Right atrium auricular region (tissue), 2 donors: ENCODE measurements at places on chromosomes 5 and 9.

- DNase-seq: no peak
Observed at GRCh38 chr9:112384690-112385089, 4.8 kb downstream of the HSDL2 start.

- DNase-seq: no peak
Observed at GRCh38 chr9:137723783-137724445, 105.1 kb downstream of the EHMT1 start.

- DNase-seq: no peak
Observed at GRCh38 chr9:78666818-78667414, 370.0 kb downstream of the PSAT1 start.

GRCh38 chr9:94256007-94256406, 3.1 kb upstream of the ZNF169 start:
- no peak for DNase-seq

DNA sequence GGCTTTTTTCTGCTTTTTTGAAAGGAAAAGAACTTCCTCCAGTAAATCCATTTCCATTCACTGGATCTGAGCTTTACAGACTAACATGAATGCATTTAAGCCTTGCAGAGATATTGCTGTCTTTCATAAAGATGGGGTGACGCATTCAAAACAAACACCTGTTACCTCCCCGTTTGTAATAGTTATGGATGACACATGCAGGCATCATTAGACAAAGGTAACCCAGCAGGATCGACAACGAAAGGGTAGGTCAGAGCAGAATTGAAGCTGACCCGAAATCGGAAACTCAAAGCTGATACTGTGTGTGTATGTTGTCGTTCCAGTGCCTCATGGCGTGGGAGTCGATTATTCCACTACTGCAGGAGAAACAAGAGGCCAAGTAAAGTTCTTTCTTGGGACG, 22.2 kb downstream of the SLC46A2 start:
- DNase-seq: no peak

DNA sequence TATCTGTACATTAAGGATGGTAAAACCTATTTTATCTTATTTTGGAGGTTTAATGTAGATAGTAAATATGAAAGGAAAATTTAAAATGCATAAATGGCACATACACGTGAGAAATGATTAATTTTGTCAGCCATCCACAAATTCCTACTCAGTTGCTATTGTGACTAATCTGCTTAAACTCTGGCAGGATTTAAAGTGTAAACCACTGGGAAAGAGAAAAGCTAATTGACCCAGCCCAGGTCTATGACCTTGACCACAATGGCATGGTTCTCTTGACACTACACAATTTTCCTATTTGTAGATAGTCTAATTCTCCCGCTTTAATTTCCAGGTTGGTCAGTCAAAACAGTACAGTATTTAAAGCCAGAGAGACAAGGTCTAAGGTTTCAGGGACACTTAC, 459.0 kb upstream of the KLF4 start:
- DNase-seq: no peak

DNA sequence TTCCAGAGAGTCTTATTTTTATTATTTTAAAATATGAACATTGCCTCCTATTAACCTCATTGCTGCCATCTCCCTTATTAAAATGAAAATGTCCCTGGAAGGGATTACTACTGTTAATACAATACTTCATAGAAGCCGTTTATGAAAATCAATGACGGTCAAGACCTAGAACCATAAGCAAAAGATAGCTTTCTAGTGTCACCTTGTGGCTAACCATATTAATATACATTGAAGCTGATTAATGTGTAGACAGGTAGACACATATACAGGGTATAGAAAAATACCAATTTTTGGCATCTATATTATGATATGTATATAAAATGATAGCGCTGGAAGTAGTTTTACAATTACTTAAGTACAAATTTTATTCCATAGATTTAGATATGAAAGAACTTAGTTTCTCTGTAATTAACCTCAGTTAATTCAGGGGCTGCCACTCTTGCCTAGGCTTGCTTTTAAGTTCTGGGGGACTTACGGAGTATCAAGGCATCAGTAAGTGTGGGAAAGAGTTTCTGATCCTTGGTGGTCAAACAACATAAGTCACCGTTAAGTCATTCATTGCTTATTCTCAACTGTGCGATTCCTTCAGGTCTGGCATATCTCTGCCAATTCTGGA, 2.5 kb upstream of the YTHDC2 start:
- DNase-seq: no peak

DNA sequence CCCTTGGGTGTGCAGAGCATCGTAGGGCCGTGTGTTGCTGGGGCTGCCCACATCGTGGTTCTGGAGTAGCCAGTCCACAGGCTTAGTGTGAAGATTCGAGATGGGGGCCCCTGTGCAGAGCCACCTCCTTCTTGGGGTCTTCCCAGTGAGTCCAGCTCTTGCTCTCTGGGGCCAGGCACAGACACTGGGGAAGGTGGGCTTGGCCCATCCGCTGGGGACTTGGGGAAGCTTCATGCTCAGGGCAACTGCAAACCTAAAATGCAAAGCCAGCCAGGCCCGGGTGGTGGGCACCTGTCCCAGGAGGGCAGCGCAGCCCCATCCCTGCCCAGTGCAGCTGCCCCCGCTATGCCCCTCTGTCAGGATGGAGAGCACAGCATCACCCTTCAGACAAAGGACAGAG, 46.4 kb upstream of the LRRC14B start:
- no peak for DNase-seq

DNA sequence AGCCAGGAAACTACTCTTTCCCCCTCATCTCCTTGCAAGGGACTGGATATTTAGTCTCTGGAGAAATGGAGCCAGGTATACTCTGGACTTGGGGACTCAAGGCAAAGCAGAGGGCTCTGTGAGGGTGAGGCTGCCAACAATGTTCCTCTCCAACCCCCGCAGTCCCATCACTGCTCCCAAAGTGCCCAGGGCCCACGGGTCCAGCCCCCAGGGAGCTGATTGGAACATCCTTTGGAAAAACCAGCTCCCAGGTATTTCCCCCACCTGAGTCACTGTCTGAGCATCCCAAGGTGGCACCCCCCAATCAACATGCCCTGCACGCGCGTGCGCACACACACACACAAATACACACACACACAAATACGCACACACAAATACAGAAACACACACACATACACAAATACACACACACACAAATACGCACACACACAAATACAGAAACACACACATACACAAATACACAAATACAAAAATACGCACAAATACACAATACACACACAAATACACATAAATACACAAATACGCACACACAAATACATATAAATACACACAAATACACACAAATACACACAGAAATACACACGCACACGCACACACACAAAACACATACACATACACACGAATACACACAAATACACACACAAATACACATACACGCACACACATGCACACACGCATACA, 137.4 kb downstream of the DAB2IP start:
- DNase-seq: no peak

DNA sequence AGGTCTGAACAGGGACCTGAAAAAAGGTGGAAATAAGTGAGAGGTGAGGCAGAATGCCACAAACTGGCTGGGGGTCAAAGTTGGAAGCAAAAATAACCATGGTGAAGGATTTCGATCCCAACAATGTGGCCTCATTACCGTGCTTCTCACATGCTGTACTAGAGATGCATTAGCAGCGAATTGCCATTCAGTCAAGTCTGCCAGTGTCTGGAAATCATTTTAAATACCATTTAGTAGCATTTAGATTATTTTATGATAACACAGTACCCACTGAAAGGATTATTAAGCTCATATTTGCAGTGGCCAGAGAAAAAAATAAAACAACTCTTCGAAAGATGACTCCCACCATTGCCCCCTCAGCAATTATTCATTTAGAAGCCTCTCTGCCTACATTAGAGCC, 294.6 kb upstream of the SLC24A2 start:
- DNase-seq: no peak

DNA sequence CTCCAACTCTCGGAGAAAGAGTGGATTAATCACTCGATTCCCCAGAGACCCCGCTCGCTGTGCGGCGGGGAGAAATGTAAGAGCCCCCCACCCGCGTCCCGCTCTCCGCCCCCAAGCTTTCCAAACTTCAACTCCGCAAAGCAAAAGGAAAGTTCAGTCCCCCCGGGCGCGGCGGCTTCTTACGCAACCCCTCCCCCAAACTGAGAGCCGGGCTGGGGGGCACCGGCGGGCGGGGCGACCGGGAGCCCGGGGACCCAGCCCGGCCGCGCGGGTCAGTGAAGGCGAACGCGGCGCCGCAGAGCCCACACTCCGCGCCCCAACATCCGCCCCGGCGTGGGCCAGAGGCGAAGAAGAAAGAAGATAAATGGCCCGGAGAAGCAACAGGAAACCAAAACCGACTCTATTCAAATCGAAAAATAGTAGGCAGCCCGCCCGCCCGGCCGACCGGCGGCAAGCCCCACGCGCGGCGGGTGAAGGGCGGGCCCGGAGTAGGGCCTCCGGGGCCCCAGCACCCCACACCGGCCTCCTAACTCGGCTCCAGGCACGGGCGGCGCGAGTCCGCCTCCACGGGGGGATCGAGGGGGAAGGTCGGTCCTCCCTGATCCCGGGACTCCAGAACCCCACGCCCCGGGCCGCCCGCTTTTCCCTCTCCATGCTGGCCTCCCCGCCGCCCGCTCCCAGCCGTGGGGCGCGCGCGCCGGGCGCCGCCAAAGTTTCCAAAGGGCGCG, 720 bp downstream of the NOTCH1 start:
- DNase-seq: no peak

- DNase-seq: peak; percentile 44
Observed at GRCh38 chr9:122389799-122390481, 19.1 kb downstream of the PTGS1 start.

GRCh38 chr5:5404381-5404780, 18.1 kb upstream of the ICE1 start:
- no peak for DNase-seq

DNA sequence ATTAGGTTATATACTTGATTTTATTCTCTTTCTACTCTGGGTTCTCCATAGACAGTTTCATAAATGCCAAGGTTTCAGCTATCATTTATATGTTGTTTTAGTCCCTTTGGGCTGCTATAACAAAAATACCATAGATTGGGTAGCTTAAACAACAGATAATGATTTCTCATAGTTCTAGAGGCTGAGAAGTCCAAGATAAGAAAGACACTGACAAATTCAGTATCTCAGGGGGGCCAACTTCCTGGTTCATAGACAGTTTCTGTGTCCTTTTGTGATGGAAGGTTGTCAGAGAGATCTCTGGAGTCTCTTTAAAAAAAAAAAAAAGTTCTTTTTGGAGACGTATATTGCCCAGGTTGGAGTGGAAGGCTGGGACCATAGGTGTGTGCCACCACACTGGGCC, 113.3 kb downstream of the SCAMP1 start:
- no peak for DNase-seq

DNA sequence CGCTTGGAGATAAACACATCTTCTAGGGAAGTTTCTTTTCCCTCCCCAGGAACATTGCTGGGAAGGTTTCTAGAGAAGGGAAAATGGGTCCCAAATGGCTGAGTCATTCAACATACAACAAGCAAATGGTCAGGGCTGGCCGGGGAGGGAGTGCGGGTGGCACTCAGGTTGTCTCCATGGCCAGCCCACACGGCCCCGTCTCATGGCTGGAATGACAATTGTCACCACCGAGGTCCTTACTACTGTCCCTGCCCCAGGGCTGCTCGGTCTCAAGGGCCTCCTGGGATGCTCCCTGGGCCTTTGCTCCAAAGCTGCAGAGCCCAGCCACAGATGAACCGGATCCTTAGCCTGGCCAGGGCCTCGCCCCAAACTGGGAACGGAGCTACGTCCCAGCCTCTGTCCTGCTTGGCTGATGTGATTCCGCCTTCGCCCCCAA, 121.9 kb downstream of the FGF18 start:
- no peak for DNase-seq
